ENCODE measurements at places on chromosomes 2 and 18.

GRCh38 chr2:55092439-55092838 is 42.2 kb upstream of the RTN4 start:
- DNase-seq = no peak

DNA sequence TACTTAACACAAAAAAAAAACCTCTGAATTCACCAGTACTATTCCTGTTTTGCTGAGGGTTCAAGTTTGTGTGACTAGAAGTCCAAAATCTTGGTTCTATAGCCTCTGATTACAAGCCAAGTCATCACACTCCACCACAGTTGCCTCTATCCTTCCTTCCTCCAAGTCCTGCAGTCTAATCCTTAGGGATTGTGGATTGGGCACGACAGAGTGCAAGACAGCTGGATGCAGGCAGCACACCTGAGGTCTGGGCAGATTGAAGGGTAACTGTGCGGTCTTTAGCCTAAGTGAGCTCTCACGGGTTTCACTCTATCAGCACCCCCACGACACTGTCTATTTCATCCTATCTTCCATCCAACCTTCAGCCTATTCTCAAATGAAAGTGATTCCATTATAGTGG is 299.4 kb upstream of the ID2 start:
- DNase-seq = no peak

- peak; percentile 5 for DNase-seq
These were observed 30.6 kb upstream of the RND3 start for GRCh38 chr2:150517951-150518680.

DNA sequence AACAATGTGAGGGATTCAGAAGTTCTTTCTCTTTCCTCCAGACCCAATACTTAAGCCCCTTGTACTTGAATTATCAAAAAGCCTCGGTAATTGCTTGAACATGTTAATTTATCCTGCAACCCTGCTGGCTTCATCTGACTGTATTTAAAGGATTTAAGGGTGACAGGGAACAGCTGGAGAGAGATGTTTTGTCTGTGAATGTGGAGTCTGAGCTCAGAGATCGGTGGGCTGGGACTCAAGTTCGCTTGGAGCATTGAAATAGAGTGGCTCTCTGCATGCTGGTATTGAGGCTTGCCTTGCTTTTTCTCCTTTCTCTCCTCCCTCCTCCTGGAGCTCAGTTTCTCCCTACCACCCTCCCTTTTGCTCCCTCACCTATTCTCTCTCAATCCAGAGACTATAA is 73.6 kb downstream of the BOD1L2 start:
- no peak for DNase-seq

DNA sequence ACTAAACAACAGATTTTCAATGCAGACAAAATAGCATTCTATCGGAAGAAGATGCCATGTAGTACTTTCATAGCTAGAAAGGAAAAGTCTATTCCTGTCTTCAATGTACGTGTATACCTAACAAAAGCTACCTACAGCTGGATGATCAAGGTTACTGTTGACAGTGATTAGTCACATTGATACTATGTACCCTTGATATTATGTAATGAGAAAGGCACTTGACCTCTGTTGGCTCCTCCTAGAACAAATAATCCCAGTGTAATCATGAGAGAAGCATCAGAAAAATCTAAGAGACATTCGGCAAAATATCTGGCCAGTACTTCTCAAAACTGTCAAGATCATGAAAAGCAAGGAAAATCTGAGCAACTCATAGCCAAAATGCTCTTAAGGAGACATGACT is 44.4 kb upstream of the LRRTM4 start:
- DNase-seq = no peak

- no peak for DNase-seq
These were observed 36.9 kb upstream of the FZD7 start for GRCh38 chr2:201996679-201997314.

GRCh38 chr2:189698020-189698887 is 23.8 kb downstream of the ANKAR start:
- peak; percentile 36 for DNase-seq

GRCh38 chr2:143889216-143889615 is 630.7 kb downstream of the ZEB2 start:
- no peak for DNase-seq

DNA sequence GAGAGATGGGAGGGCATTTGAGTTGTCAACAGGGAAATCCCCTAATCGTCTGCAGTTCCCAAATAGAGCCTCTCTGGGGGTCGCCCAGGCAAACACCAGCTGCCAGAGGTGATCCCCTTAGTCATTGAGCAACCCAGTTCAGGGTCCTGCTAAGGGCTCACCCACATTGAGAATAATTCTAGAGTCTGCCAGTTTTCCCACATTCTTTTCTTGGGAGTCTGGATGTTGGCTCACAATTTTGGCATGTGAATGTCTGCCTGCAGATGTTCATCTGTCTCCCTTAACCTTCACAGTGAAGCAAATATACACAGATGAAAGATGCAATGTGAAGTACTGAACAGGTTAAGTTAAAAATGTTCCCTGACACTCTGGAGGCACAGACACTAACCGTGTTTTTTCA is 11.4 kb upstream of the SMIM21 start:
- DNase-seq = no peak

DNA sequence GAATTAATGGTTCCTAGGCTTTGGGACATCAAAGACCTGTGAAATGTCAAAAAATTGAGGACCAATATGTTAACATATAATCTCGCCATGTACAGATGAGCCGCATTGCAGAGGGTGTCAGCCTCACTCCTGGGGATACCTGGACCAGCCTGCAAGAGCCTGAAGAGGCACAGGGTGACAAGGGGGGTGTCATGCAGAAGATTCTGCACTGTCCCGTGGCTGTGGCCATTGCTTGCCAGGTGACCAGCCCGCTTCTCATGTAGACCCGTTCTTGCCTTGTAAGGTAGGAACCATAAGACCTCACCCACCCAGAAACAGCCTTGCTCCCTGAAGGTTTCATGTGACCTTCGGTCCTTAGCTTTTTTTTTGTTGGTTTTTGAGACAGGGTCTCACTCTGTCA is 37.5 kb downstream of the TMEM37 start:
- no peak for DNase-seq

DNA sequence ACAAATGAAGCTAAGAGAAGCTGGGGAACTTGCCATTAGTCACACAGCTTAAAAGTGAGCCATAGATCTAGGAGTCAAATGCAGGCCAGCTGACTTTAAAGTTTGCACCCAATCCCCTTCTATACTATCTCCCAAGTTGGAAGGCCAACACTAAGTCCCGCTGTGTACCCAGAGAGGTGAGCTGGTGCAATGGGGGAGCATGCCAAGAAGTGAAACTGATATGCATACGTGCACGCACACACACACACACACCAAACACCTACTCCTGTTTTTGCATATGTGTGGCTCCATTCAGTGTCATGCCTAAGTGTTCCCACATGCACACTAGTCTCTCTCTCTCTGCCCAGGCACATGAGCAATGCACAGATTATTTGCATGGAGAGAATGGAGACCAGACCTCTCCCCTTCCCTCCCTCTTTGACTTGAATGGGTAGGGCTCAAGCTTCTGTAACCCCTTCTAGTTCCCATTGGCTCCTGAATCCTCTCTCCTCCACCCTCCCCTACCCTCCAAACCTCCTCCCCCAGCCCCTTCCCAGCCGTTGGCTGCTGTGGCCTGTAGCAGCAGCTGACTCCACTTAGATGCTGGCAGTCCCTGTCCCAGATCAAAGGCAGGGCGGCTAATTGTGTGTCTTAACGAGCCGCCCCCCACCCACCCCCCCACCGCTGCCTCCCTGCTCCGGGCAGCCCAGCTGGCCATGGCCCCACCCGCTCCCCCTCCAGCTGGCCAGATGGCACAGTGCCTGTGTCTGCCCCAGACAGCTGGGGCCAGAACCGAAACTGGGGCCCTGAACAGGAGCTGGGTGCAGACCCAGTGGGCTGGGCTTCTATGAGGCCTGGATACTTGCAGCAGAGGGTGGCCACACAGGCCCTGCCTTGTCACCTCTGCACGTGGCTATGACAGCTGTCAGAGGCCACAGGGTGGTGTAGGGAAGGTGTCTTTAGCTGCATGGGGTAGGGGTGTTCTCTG is 5.6 kb downstream of the WNT10A start:
- DNase-seq = peak; percentile 74

DNA sequence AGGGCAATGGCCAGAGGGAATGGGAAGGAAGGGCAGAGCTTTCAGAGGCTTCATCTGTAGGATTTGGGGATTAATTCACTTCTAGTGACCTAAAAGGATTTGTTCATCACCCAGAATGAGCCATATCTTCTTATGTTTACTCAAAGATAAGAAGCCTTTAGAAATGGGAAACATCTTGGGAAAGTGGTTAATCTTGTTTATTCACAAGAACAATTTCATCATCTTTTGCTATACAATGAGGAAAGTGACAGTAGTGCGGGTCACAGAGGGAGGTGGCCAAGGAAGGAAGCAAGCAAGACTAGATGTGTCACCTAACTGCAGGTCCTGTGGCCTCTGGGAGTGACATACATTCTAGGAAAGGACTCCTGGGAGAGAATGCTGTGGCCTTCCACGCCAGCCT is 140.4 kb upstream of the ALPP start:
- DNase-seq = no peak

DNA sequence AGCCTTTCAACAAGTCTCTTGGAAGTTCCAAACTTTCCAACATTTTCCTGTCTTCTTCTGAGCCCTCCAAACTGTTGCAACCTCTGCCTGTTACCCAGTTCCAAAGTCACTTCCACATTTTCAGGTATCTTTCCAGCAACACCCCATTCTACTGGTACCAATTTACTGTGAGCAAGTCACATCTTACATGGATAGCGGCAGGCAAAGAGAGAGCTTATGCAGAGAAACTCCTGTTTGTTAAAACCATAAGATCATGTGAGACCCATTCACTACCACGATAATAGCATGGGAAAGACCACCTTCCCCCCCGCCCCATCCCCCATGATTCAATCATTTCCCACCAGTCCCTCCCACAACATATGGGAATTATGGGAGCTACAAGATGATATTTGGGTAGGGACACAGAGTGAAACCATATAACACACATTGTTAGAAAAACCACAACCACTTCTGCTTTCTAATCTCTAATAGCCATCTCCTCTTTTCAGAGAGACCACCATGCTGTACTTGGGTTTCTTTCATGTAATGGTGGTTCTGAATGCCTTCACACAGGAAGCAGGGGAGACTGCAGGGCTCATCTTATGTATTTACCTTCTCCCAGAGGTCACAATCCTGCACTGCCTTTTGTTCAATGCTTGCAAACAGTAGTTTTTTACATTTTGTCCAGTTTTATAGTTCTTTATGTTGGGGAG is 46.0 kb upstream of the CALCRL start:
- no peak for DNase-seq

GRCh38 chr2:194567661-194568017 is 1089.4 kb upstream of the SLC39A10 start:
- no peak for DNase-seq

GRCh38 chr2:200193791-200194190 is 112.7 kb upstream of the SPATS2L start:
- no peak for DNase-seq

- DNase-seq = no peak
These were observed 152.2 kb downstream of the ESCO1 start for GRCh38 chr18:21448299-21448698.

GRCh38 chr2:240291337-240292034 is 144.0 kb upstream of the GPC1 start:
- no peak for DNase-seq

DNA sequence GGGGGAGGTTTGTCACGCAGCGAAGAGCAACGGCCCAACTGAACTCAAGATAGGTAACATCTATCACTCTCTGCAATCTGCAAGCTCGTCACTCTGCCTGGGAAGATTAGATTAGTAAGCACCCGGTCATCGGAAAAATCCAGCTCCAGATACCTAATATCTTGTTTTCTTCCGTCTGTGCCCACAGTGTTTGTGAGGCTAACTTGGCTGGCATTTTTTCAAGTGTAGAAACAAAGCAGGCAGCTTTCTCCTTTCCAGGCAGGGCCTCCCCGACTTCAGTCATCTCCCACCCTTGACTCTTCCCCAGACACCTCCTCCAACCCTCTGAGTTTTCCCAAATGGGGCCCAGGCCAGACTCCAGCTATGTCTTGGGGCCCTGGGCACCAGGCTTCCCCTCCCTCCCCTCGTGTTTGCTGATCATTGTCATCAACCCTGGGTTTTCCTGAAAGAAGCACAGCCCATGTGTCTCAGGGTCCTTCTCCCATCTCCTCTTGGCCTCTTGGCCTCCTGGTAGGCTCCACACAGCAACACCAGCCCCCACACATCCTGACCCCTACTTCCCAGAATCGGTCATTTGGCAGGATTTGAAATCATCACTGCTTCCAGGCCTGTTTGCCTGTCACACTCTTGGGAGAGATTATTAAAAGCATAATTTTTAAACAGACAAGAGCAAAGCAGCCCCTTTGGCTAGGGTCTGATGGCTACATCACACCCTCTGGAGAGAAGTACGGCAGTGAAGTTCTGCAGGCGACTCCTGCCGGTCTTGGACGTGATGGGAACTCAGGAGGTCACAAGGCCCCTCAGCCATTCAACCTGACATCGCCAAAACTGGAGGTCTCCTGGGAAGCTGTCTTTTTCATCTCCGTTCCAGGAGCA is 144.9 kb upstream of the ID2 start:
- no peak for DNase-seq

GRCh38 chr18:56935434-56936040 is 211.3 kb upstream of the BOD1L2 start:
- no peak for DNase-seq

DNA sequence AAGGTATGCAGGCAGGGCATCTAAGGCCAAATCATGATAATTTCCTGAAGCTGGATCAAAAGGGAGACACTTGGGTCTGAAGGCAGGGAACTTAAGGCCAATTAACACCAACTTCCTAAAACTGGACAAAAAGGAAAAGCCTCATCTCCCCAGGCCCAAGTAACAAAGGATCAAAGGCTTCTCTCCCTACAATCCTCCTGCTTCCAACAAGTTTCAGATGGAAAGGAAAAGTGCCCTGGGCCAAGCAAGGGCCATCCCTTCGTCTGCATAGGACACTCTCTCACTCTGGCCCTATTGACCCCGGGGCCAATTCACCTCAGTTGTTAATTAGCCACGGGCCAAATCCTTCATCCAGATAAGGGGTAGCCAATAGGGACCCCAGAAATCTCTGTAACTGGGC is 1335.8 kb upstream of the CDH2 start:
- DNase-seq = no peak

GRCh38 chr2:236939721-236940231 is 145.9 kb upstream of the COPS8 start:
- no peak for DNase-seq

DNA sequence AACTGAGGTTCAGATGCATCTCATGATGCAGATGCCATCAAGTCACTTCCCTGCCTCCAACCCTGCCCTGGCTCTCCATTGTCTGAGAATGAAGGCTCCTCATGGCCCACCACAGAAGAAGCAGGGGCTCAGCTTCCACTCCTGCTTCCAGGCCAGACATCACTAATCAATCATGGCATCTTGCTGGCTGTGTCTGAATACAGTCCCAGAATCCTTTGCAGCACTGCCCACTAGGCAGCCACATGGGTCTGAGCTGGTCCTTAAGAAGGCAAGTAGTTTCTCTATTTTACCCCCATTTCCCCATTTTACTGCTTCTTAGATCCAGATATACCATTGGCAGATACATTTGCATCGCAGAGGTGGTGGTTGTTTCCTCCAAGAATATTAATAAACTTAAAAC is 7.3 kb downstream of the ASPRV1 start:
- no peak for DNase-seq

All from Ammon's horn (tissue), 1 donor.